Left lobe of liver (tissue), 2 donors: ENCODE measurements at places on chromosomes 1 and 21. TPM values are rescaled to one million over a fixed set of nuclear protein-coding genes. Genes with fewer than 3 reads are reported as not detected.

- DNase-seq: peak; percentile 94
Measured at GRCh38 chr1:153967107-153967999, at the start of gene CREB3L4. TSS of gene CREB3L4 (plus strand) at chr1:153967902. CDS start at chr1:153968526, 624 bp downstream.

DNA sequence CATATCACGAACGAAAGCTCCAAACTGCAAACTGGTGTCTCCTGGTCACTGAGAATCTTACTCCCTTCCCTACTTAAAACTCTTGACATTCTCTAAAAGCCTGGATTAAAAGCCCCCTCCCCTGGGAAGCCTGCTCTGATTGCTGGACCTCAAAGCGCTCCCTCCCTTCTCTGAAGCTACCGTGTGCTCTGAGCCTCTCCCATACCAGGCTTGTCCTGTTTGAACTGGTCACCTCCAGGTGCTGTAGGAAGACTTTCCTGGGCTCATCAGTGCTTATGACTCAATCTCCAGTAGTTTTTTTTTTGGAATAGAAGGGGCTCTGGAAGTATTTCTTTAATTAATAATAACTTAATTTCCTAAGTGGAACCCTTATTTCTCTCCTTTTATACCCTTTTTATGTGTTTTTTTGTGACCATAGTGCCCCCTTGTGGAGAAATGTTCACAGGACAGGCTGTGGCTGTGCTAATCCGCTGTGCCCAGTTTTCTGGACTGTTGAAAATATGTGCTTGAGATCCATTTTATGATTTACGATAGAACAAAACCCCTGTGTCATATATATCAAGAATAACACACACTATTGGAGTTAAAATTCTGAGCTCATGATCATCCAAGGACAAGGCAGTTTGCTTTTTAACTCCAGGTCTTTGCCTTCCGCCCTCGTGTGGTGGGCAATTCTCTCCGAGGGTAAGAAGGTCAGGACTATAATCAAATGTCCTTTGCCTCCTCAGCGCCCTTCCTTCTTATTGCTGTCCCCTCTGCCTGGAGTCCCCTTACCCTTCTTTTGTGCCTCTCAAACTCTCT lies 16.9 kb downstream of the MTARC1 start:
- no peak for DNase-seq

- no peak for DNase-seq
Measured at GRCh38 chr1:64006276-64007051, 197.0 kb upstream of the UBE2U start.

The GUCA2A gene
- not detected for total RNA-seq

The CELA2B gene
- total RNA-seq: 0.83 TPM

The LCE2C gene
- total RNA-seq: not detected
